ENCODE measurements at places on chromosomes 11 and 22. TPM values are rescaled to one million over a fixed set of nuclear protein-coding genes. Genes with fewer than 3 reads are reported as not detected.

GRCh38 chr11:34522188-34522587 is 8.6 kb upstream of the ELF5 start:
- DNase-seq, result no peak

DNA sequence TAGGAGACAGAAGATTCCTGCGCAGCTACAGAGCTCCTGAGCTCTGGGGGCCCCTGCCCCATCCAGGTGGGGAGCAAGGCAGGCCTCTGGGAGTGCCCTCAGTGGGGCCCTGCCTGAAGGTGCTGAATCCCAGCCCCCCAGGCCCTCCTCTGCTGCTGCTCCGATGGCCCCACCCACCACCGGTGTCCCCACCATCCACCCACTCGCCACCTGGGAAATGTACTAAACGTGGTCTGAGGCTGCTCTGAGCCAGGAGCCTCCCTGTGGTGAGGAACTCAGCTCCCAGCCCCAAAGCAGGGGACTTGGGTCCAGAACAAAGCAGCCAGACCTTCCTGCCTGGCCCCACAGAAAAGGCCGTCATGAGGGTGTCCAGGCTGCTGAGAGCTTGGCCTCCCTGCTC is 289.4 kb downstream of the CTTN start:
- DNase-seq, result no peak

GRCh38 chr11:58900479-58901420 is 38.5 kb upstream of the GLYATL1 start:
- DNase-seq, result peak; percentile 74

The NDUFS8 gene
- polyA plus RNA-seq, result 64.6 TPM

The RAB38 gene
- polyA plus RNA-seq, result 22.4 TPM

The NTM gene
- polyA plus RNA-seq, result 43.9 TPM

GRCh38 chr11:8714622-8715225 is 32.1 kb downstream of the RPL27A start:
- DNase-seq, result no peak

The ANO5 gene
- 3.6 TPM for polyA plus RNA-seq

The UCP3 gene
- 3.1 TPM for polyA plus RNA-seq

The SLC6A5 gene
- 0.50 TPM for polyA plus RNA-seq

DNA sequence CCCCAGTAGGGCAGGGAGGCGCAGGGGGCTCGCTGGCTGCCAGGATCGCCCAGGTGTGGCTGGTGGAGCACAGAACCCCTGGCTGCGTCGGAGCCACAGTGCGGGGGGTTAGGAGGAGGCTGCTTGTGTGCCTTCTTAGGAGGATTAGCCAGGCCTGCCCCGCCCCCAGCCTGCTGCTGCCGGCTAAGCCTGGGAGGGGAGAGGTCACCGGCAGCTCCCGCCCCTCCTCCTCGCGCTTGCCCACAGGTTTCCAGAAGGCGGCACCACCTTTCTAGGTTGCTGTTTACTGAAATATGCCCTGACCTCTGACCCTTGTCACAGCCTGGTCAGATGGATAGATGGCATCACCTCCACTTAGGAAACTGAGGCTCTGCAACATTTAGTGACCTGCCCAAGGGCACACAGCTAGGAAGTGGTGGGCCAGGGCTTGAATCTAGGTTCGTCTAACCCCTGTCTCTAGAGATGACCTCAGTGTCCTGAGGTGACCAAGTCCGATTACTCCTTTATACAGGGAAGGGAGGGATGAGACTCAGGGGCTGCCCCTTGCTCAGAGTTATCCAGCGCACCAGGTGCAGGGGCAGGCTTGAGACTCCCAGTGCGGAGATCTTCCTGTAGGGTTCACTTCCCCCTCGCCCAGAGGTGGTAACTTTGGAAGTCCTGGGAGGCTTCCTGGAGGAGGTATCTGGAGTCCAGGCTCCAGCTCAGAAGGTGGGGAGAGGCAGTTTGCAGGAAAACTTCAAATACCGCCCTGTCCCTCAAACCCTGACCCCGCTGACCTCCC is 44.0 kb downstream of the MYO7A start:
- no peak for DNase-seq

DNA sequence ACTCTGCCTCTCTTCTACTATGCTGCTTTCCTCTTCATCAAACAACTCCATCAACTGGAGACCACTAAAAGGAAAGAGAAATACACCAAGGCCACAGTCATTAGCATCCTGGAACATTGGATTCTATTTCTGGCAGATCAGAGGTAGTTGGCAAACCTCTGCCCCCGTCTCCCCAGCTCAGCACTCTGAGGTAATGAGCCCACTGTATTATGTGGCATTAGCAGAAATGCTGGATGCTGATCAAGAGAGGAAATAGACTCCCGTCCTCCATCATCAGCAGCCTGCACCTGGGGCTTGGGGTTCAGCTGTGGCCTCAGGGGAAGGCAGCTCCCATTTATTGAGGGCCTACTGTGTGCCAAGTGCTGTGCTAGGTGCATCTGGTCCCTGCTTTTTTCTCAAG is 9.0 kb upstream of the RASD2 start:
- DNase-seq, result no peak

- DNase-seq, result no peak
Measured at GRCh38 chr11:117319214-117319840, 3.3 kb upstream of the BACE1 start.

DNA sequence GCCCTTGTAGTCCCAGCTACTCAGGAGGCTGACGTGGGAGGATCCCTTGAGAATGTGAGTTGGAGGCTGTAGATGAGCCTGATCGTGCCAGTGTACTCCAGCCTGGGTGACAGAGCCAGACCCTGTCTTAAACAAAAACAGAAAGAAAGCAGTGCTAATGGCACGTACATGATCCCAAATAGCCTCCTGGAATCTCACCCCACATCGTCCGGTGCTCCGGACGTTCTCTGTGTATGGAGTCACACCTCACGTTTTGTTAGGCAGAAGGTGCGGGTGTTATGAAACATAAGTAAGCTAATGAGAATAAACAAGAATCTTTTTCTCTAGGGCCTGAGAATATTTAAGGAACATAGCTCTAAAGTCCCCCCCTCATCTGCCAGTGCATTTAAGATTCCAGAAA is 23.7 kb upstream of the MICAL3 start:
- DNase-seq, result no peak

The E2F8 gene
- polyA plus RNA-seq, result 9.3 TPM

GRCh38 chr11:73184953-73185671 is 33.0 kb upstream of the P2RY2 start:
- DNase-seq, result peak; percentile 32

The CCDC188 gene
- 1.3 TPM for polyA plus RNA-seq

- no peak for DNase-seq
Measured at GRCh38 chr11:61131186-61131585, 28.9 kb downstream of the CD5 start.

DNA sequence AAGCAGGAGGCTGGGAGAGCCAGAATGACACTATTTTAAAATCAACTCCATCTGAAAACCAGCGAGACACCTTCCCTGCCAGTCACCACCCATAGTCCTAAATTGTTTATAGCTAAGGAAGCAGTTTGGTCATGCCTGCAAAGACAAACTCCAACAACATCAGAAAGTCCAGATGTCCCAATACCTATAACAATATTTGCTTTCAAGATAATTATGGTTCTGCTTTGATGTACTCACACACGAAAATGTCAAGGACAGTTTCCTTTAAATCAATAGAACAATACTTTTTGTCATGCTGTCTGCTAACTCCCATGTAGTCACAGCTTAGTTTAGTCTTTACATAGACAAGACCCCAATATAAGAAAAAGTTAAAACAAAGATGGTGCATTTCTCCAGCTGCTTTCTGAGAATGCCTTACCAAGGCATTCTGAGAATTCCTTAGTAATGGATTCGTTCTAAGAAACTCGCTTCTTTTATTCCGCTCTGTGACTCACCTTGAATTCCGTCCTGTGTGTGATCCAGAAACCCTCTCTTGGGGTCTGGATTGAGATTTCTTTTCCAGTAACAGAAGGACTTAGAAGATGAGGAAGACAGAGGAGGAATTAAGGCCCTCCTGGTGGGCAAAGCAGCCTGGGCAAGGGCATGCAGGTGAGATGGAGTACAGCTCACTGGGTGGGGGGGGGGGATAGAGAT is 9.6 kb upstream of the SCGB2A2 start:
- DNase-seq, result no peak

The SCARF2 gene
- 24.2 TPM for polyA plus RNA-seq

DNA sequence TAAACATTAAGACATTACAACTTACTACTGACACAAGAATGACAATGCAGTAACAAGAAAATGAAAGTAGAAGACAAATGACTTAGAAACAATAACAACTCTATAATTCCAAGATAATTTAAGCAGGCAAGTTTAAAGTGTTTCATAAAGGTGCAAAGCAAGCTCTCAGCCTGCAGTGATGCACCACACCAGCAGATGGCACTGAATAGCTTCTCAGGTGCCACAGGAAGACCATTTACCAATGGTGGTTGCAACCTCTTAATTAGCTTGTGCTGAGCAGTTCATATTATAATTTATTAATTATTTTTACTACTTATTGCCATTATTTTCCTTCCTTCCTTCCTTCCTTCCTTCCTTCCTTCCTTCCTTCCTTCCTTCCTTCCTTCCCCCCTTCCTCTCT is 60.6 kb downstream of the NXPE2 start:
- DNase-seq, result peak; percentile 11

DNA sequence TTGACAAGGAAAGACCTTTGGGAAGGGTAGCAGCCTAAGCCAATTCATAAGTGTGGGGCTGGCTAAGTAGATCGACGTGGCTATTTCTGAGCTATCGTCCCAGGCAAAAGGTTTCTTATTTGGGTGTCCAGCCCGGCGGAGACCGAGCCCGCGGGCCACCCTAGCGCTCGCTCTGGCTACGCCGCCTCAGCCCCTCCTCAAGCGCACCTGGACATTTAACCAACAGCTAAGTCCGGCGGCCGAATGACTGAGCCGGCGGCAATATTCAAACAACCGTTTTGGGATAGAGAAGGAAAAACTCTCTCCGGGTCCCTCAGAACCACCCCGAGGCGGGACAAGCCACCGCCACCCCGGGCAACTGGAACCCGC is 457 bp downstream of the RNF141 start:
- peak; percentile 28 for DNase-seq

DNA sequence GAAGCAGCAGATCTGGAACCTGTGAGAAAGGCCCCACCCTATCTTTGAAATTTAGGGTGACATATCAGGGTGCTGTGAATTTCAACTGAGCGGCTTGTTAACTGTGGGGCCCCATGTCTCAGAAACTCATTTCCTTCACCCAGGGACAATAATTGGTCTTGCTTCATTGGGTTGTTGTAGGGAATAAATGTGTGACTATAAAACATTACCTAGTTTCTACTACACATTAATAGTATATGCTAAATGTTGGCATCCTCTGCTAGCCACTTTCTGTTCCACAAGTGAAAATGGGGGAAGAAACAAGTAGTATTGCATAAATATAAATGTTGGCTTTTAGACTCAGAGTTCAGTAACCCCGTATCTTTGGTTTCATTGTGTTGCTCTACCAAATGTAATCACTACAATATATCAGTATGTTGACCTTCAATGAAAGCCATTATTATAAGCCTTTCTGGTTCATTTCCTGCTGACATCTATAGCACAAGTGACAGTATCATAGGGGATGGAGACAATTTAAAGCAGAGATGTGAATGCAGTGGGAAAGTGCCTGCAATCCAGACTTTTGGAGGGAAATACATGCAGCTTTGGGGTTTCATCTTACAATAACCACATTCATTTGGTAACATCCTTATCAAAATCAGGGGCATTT is 905.5 kb upstream of the RAG2 start:
- DNase-seq, result no peak

GRCh38 chr11:126573325-126573978 is 218.0 kb downstream of the ST3GAL4 start:
- DNase-seq, result no peak

GRCh38 chr11:11552529-11553087 is 69.2 kb downstream of the GALNT18 start:
- no peak for DNase-seq

Data from renal cortex interstitium (tissue), 15 donors.